ENCODE measurements at places on chromosomes 3 and 15.

GRCh38 chr15:60118626-60119025 lies 114.5 kb downstream of the FOXB1 start:
- DNase-seq: no peak

DNA sequence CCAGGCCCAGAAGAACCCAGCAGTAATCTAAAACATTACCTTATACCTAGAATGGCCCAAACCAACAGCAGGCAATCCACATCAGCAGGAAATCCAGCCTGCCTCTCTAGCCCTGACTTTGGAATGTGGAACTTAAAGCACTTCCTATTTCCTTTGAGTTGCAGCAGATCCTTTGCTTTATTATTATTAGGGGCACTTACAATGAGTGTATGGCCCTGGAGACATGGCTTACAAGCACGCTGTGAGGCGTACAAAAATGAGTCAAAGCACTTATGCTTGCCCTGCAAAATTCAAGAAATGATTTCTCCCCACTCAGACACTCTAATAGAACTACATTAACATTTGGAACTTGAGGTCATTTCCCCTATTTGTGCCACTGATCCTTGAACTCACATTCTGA lies 9.5 kb upstream of the KNSTRN start:
- DNase-seq: no peak

- no peak for DNase-seq
These were observed 84.3 kb downstream of the FLNB start for GRCh38 chr3:58092521-58092920.

DNA sequence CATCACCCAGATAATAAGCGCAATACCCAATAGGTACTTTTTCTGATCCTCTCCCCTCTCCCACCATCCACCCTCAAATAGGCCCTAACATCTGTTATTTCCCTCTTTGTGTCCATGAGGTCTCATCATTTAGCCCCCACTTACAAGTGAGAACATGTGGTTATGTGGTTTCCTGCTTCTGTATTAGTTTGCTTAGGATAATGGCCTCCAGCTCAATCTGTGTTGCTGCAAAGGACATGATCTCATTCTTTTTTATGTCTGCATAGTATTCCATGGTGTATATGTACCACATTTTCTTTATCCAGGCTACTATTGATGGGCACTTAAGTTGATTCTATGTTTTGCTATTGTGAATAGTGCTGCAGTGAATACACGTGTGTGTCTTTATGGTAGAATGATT lies 165.4 kb downstream of the MBNL1 start:
- DNase-seq: no peak

DNA sequence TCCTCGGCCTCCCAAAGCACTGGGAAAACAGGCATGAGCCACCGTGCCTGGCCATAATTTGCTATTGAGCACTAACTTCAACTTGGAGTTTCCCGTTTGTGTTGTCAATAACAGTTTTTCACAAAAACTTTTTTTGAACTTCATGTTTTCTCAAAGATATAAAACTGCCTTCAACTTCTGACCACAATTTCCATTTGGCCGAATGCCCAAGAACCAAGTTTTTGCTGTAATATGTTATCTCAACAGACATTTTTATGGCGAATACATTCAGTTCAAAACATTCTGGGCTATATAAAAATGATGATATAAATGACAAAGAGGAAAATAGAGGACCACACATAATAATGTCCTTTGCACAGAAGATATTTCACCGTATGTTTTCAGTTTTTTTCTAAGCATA lies 56.4 kb downstream of the NEDD4 start:
- no peak for DNase-seq

- no peak for DNase-seq
These were observed 5.7 kb downstream of the SLC6A20 start for GRCh38 chr3:45790596-45790995.

DNA sequence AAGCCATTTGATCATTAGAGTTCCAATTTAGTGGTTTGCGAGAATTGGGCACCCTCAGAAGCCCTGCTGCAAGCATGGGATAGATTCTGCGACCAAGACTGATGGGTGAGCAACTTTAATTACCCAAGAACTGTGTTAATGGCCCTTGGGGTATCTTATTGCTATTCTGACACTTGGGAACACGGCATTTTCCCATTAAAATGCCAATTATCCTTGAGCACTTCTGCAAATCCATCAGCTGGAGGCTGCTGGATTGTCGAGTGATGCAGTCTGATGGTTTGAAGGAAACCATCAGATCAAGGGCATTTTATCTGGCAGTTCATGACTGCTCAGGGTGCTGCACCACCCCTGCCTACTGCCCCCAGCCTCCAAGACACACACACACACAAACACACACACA lies 183.6 kb upstream of the PROK2 start:
- DNase-seq: no peak

Measured in stimulated activated CD8-positive, alpha-beta memory T cell treated with anti-CD3 and anti-CD28 coated beads, Interleukin-2, amount 100 ng/mL, for 1 hour (primary cell).